A549 treated with dexamethasone at 1 μM for 4 hours (cell line): ENCODE measurements at places on chromosomes 1 and 21. TPM values are rescaled to one million over a fixed set of nuclear protein-coding genes. Genes with fewer than 3 reads are reported as not detected.

BCAN gene
- total RNA-seq: 0.11 to 0.14 TPM in 2 of 5 replicates, not detected in the others

LRRC39 gene
- 0.08 to 0.16 TPM (median 0.11 TPM) in 5 replicates for total RNA-seq

FMO4 gene
- 0.24 to 0.89 TPM (median 0.51 TPM) in 5 replicates for total RNA-seq

SLC9C2 gene
- total RNA-seq: not detected in 5 replicates

TSPEAR gene
- 0.04 TPM in 1 of 5 replicates, not detected in the others for total RNA-seq

ITGB3BP gene
- total RNA-seq: 21.3 to 26.3 TPM (median 24.0 TPM) in 5 replicates

PLPPR5 gene
- not detected in 5 replicates for total RNA-seq

TPTE gene
- not detected in 5 replicates for total RNA-seq

THEM5 gene
- not detected in 5 replicates for total RNA-seq

TMEM9 gene
- total RNA-seq: 68.3 to 75.2 TPM (median 72.6 TPM) in 5 replicates

TFF3 gene
- 0.11 TPM in 1 of 5 replicates, not detected in the others for total RNA-seq

GCSAML gene
- total RNA-seq: not detected in 5 replicates

PLA2G2F gene
- not detected in 5 replicates for total RNA-seq

KLF17 gene
- 0.33 to 0.64 TPM (median 0.42 TPM) in 5 replicates for total RNA-seq

OXCT2 gene
- total RNA-seq: 0.39 to 0.72 TPM (median 0.62 TPM) in 5 replicates

FAM89A gene
- 11.0 to 14.4 TPM (median 13.1 TPM) in 5 replicates for total RNA-seq

CR1 gene
- total RNA-seq: not detected in 5 replicates

ASPM gene
- 14.9 to 28.5 TPM (median 24.6 TPM) in 5 replicates for total RNA-seq

BACH1 gene
- total RNA-seq: 4.3 to 7.7 TPM (median 5.4 TPM) in 5 replicates

GNPAT gene
- total RNA-seq: 34.8 to 41.0 TPM (median 39.7 TPM) in 5 replicates

CATSPERE gene
- 0.02 to 0.08 TPM (median 0.03 TPM) in 5 replicates for total RNA-seq

PDE9A gene
- total RNA-seq: 1.0 to 1.7 TPM (median 1.6 TPM) in 5 replicates

USH2A gene
- total RNA-seq: under 0.01 TPM in 1 of 5 replicates, not detected in the others

OLFML3 gene
- total RNA-seq: 3.4 to 4.1 TPM (median 4.1 TPM) in 5 replicates

RNF2 gene
- 18.6 to 22.2 TPM (median 19.6 TPM) in 5 replicates for total RNA-seq

SYTL1 gene
- 0.10 to 0.73 TPM (median 0.45 TPM) in 5 replicates for total RNA-seq

HTR6 gene
- 0.08 to 0.28 TPM (median 0.19 TPM) in 5 replicates for total RNA-seq

NKAIN1 gene
- total RNA-seq: 1.0 to 1.4 TPM (median 1.1 TPM) in 5 replicates

PRKAA2 gene
- 1.5 to 2.4 TPM (median 1.9 TPM) in 5 replicates for total RNA-seq

SH3BGR gene
- total RNA-seq: 0.26 to 1.4 TPM (median 0.60 TPM) in 5 replicates

TACSTD2 gene
- not detected in 5 replicates for total RNA-seq

RGS18 gene
- total RNA-seq: not detected in 5 replicates

NBPF6 gene
- not detected in 5 replicates for total RNA-seq

PGBD5 gene
- total RNA-seq: 0.35 to 0.60 TPM (median 0.41 TPM) in 5 replicates

TMEM234 gene
- total RNA-seq: 7.3 to 9.2 TPM (median 8.5 TPM) in 5 replicates

ERICH3 gene
- not detected in 5 replicates for total RNA-seq
